Coronary artery (tissue), 2 donors: ENCODE measurements at places on chromosomes 1 and 21.

- DNase-seq: no peak
Measured at GRCh38 chr1:115545791-115546733, 95.7 kb upstream of the VANGL1 start.

- DNase-seq: no peak
Measured at GRCh38 chr1:217747156-217747769, 116.1 kb downstream of the SPATA17 start.

GRCh38 chr1:183477986-183478781, 5.9 kb downstream of the SMG7 start:
- DNase-seq: no peak

DNA sequence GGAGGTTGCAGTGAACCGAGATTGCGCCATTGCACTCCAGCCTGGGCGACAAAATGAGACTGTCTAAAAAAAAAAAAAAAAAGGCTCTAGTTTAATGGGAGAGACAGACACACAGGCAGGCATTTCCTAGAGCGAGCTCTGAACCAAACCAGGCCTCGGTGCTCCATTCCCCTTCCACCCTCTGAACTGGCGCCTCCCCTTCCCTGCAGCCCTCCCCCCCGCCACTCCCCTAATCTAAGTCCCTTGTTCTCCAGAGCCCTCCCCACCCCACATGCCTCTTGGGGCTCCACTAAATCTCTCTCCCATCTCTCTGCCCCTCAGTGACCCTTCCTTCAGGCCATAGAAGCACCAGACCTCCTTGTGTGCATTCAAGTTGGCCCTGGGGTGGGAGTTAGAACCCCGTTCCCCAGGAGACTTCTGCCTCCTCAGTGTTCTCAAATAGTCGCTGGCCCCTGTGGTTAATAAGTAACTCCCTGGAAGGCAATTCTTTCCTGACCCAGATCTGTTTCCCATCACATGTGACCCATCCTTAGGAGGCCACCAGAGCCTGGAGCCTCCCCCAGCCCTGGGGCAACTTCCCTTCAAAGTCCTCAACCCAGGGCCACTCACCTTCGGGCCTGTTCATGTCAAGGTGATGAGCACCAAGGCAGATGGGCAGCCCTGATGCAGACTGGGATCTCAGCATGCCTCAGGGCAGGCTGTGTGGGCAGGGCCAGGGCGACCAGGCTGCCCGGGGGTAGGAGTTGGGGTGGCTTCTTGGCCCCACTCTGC, 42.6 kb upstream of the EPB41 start:
- DNase-seq: no peak

GRCh38 chr1:41122851-41123518, 101.5 kb upstream of the SLFNL1 start:
- no peak for DNase-seq

DNA sequence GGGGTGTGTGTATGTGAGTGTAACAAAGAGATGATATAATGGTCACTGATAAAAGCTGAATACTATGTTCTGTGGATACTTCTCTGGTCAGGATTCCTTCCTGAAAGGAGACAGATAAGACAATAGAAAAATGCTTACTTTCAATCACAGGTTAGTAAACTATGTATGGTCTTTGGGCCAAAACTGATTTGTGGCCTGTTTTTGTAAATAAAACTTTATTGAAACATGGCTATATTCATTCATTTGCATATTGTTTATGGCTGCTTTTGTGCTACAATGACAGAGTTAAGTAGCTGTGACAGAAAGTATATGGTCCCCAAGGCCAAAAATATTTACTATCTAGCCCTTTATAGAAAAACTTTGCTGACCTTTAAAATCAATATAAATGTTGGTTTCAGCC, 82.2 kb upstream of the DMRTA2 start:
- no peak for DNase-seq

DNA sequence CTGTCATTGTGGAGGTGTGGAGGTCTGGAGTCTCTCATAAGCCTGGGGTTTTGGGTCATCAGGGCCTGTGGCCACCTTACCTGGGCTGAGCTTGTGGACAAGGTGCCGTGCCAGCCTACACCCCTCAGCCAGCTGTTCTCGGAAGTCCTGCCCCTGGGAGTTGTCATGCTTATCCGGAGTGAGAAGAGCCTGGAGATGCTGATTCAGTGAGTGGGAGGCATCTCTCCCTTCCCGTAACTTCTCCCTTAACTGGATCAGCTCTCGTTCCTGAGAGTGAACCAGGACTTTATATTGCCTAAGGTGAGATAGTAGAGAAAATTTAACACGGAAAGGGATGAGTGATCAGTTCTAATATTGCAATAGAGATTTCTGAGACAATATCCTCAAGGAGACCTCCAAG, 30.0 kb upstream of the REG4 start:
- DNase-seq: no peak

- DNase-seq: no peak
Measured at GRCh38 chr1:24986372-24986965, 56.4 kb upstream of the RUNX3 start.

- peak; percentile 19 for DNase-seq
Measured at GRCh38 chr1:34915521-34915920, 13.9 kb downstream of the DLGAP3 start.

- peak; percentile 91 for DNase-seq
Measured at GRCh38 chr1:203558064-203558760, 64.3 kb downstream of the OPTC start.

- DNase-seq: no peak
Measured at GRCh38 chr1:189696297-189696696, 781.4 kb downstream of the BRINP3 start.

- no peak for DNase-seq
Measured at GRCh38 chr1:33094971-33095604, 14.1 kb downstream of the AZIN2 start.

GRCh38 chr1:67228791-67229190, 62.5 kb downstream of the IL23R start:
- DNase-seq: no peak

DNA sequence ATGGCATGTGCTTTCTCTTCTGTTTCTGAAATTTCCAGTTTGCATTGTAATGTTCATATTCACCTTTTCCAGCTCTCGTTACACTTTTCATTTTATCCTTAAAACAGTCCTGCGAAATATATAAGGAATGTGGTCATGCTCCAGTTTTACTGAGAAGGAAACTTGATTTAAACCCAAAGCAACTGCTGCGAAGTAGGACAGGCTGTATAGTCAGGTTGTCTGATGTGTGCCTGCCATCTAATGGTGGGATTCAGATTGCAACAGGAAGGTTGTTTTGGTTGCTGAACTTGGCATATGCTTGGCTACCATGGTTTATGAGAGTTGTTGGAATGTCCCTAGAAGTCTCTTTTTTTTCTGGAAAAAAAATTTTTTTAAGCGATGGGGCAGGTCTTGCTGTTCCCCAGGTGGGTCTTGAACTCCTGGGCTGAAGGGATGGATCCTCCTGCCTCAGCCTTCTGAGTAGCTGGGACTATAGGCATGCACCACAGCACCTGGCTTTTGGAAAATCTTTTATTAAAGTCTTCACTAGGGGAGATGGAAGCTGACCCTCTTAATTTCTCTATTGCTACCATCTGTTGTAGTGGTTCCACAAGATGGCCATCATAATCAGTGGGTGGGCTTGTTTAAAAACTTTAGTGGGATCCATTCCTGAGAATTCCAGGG, 86.9 kb downstream of the UCK2 start:
- no peak for DNase-seq

DNA sequence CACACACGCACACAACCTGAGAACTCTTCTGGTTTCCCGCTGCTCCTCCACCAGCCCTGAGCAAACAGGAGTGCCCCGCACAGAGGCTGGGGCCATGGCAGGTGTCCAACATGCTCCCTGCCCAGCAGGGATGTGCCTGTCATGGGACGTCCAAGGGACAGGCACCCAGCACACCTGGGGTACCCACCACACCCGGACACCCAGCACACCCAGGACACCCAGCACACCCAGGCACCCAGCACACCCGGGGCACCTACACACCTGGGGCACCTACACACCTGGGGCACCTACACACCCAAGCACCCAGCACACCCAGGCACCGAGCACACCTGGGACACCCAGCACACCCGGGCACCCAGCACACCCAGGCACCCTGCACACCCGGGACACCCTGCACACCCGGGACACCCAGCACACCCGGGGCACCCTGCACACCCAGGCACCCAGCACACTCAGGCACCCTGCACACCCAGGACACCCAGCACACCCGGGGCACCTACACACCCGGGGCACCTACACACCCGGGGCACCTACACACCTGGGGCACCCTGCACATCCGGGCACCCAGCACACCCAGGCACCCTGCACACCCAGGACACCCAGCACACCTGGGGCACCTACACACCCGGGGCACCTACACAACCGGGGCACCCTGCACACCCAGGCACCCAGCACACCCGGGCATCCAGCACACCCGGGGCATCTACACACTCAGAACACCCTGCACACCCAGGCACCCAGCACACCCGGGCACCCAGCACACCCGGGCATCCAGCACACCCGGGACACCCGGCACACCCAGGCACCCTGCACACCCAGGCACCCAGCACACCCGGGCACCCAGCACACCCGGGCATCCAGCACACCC, 37.9 kb downstream of the UBE2G2 start:
- DNase-seq: peak; percentile 66

DNA sequence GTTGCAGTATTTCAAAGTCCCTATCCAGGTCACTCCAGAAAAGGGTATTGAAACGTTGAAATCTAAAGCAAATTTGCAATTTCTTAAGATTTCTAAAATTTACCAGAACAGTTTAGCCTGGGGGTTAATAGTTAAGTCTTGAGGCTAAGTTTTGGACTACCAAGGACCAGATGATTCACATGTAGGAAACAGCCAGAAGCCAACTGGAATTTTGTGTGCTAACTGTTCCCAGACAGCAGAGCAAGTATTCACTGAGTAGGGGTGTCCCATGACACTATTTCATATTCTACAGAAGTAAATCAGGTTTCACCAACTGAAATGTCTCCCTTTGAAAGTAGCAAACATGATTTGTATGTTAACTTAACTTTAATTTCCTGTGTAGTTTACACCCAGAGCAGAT, 11.5 kb upstream of the C1orf105 start:
- DNase-seq: no peak

DNA sequence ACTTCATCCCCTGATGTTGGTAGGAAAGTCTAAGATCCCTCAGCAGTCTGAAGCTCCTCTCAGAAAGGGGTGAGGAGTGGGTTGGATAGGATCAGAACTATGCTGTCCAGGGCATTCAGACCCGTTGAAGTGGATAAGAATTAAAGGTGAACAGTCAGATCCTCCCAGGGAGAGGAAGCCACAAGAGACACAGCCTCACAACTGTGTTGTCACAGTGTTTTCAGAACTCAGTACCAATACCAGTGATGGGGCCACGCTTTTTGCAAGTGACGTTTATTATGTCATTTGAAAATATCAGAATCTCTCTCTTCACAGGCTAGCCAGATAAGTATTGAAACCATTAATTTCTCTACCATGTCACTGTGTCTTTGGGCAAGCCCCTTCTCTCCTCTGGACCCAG, 15.4 kb upstream of the EPS15 start:
- DNase-seq: no peak

DNA sequence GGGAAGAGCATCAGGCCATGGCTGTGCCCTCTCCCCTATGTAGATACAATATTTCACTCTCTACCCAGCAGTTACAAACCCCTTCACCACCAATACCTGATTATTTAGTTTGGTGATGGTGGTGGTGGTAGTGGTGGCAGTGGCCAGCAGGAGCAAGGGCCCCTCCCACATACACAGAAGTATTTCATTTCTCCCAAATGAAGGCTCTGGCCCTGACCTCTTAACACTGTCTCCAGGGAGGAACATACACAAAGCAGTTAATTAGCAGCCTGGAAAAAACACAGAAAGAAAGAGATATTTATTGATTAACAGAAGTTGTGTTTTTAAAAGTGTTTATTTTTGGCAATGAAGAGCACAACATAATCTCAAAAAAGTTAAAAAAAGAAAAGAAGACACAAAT, 212.7 kb upstream of the SAMSN1 start:
- no peak for DNase-seq

- no peak for DNase-seq
Measured at GRCh38 chr1:178768423-178768822, 43.4 kb downstream of the RALGPS2 start.

GRCh38 chr1:160167580-160167979, 16.2 kb downstream of the ATP1A4 start:
- DNase-seq: no peak

GRCh38 chr1:42932442-42932941, 26.2 kb downstream of the SLC2A1 start:
- no peak for DNase-seq

DNA sequence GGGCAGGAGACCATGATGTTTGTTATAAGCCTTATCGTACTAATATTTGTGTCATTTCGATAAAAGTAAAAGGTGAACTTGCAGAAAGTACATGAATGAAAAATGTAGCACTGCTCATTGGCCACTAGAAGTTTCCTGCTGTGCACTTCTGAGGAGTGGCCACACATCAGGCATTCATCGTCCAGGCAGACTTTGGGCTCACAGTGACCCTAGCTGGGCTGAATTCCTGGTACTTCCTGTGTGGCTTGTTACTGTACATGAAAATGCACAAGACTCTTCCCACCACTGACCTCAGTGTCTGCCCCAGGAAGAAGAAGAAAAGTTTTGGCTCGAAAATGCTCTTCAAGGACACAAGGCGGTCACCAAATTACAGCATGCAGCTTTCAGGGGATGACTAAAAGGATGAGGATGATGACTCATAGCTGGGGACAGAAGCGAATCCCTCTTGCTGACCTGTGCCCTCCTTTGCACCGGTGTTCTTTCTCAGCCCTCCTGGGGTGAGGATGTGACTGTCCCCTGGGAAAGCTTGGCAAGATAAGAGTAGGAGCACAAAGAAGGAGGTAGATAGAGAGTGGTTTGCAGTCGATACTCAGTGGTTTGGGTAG, 252.4 kb upstream of the KAZN start:
- DNase-seq: no peak

- no peak for DNase-seq
Measured at GRCh38 chr1:14996133-14997050, 157.2 kb upstream of the TMEM51 start.
